ENCODE measurements at places on chromosomes 1 and 21.

DNA sequence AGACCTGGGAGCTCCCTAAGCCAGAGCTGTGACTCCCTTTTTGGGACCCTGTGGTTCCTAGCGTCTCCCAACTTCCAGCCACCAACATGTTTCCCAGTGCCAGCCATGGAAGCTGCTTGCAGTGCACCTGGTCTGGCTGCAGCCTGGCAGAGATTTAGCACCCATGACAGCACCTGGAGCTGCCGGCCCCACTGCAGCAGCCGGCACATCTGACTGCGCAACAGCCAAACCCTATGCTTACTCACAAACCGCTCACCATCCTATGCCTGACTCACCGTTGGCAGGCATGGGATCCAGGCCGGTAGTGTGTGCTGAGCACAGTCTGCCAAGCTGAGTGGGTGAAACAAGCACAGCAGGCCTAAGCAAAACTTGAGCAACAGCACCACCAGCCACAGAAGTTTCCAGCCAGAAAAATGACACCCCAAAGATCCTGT is 435.9 kb upstream of the PRMT6 start:
- DNase-seq = no peak

- no peak for DNase-seq
Measured at GRCh38 chr1:75742047-75742625, 17.6 kb downstream of the ACADM start.

- no peak for DNase-seq
Measured at GRCh38 chr1:175191659-175192058, 917 bp downstream of the KIAA0040 start.

- no peak for DNase-seq
Measured at GRCh38 chr1:36124404-36125128, 456 bp downstream of the COL8A2 start.

DNA sequence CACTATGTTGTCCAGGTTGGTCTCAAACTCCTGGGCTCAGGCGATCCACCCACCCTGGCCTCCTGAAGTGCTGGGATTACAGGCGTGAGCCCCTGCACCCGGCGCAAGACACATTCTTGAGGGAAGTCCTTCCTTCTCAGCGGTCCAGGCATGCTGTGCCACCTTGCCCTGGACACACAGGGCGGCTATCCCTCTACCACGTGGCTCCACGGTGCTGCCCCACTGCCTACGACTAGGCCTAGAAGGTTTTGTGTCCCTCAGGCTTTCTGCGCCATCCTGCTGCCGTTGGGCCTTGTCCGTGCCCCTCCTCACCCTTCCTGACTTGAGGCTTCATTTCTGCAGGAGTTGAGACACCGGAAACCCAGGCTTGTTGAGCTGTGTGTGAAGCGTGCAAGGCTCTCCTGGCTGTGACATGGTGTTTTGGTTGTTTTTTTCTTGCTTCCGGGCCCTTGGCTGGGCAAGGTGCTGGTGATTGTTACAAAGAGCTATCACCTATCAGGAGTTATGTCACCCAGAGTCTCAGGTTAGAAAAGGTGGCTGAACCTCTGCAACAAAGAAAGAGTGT is 13.9 kb downstream of the C1orf174 start:
- DNase-seq = no peak

GRCh38 chr1:204545202-204545601 is 29.0 kb downstream of the MDM4 start:
- no peak for DNase-seq

DNA sequence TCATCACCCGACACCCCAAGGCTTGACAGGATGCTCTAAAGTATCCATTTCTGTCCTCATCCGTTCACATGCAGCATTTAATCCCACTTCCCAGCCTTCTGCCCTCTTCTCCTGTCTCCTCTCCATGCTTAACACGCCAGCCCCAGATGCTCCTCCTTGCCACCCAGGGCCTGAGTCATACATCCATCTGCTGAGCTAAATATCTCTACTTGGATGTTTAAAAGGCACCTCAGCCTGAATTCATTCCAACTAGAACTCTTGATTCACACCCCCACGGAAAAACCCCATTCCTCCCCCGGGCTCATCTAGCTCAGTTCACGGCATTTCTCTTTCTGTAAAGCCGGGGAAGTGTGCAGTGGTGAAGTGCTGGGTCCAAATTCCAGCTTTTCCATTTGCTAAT is 27.7 kb downstream of the TEX35 start:
- no peak for DNase-seq

DNA sequence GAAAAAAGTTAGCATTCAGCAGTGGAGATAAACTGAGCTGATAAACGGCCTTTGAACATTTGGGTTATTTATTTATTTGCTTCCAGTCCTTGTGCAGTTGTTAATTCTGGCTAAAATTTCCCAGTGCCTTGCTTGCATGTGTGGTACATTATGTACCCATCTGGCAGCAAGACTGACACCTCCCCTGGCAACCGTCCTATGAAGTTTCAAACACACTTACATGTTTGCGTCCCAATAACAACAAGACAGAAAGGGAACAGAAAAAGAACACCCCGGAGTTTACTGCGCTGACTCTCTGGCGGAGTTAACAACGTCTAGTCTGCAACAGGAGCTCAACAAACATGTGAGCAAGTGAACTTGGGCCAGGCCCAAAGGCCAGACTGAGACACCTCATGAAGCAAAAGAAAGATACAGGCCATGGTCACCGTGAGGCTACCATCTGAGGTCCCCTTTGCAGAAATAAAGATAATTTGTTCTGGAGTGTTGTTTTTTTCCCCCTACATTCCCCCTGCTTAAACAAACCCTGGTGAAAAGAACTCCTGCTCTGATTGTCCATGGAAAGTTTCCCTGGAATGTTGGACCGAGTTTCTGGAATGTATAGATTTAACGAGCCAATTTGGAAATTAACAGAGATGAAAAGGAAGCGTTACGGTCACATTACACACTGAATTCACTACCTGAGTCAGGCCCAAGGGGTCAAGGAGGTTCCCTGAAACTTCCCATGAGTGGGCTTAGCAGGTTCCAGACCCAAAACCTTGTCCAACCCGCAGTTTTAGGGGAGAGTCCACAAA is 33.4 kb downstream of the TRABD2B start:
- DNase-seq = no peak

DNA sequence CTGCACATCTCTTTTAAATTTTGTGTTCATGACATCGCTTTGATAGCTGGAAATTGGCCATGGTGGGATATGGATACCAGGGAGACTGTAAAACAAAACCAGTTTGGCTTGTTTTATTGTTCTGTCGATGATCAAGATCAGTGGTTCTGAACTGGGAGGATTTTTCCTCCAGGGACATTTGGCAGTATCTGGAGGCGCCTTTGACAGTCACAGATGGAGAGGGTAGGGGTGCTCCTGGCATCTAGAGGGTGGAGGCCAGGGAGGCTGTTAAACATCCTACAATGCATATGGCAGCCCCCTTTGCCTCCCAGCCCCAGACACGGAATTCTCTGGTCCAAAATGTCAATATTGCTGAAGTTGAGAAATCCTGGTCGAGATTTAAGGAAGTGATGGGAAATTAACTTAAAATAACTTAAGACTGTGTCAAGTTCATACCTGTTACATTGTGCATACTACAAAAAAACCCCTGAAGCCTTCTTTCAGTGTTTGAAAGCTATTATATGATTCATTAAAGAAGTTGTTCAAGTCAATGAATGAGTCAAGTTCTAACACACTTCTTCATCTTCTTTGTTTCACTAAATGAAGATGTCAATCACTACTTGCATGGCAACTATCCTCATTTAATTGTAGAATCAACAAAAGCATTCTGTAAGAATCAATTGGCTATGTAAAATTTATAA is 150.9 kb downstream of the KCNJ6 start:
- no peak for DNase-seq
